ENCODE measurements at places on chromosomes 6 and 20.

GRCh38 chr6:49339096-49339495 is 124.0 kb downstream of the MMUT start:
- no peak for DNase-seq

GRCh38 chr20:24962510-24962909 is 13.4 kb downstream of the CST7 start:
- DNase-seq: no peak

GRCh38 chr6:144666781-144667180 is 381.6 kb downstream of the UTRN start:
- no peak for DNase-seq

DNA sequence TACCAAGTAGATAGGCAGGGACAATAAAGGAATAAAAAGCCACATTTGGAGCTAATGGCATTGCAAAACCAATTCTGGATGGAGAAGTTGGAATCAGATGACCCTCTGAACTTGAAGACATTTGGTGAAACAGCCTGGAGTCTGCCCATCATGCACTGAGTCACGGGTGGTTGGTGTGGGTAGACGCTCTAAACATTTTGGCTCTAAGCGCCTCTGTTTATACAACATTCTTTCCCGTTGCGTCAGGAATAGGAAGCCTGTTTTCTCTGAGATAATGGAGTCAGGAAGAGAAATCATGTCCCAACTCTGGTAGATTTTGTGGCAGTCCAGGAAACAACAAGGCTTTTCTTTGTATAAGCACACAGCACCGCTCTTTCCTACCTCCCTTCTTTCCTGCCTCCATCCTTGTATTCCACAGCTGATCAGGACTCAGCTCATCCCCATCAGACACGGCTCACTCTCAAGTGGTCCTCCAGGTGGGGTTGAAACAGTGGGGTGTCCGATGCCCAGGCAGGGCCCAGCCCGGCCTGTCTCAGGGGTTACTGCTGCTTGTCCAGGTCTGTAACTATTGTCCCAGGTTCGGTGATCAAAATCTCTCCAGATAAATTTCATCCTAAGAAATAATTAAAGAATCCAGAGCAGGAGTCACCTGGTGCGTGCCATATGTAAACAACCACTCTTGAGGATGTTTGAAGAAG is 12.1 kb upstream of the RAMACL start:
- DNase-seq: no peak

DNA sequence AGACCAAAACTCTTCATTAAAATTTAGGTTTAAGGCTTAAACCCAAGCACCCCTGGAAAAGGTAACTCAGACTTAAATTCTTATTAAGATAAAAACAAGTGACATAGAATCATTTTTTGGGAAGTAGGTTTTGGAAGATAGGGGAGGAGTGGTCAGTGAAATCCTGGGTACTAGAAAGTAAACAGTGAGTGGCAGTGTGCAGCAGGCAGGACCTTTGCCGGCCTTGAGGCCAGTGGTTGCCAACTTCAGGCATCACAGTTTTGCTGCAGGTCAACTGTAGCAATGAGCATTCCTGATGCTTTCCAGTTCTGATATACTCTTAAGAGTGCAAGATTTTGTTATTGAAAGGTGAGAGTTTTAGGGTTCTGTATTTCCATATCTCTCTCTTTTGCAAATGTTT is 69.3 kb upstream of the SUPT3H start:
- DNase-seq: no peak

GRCh38 chr20:60087563-60088105 is 129.4 kb downstream of the CDH26 start:
- DNase-seq: no peak

All from RWPE1 (cell line).